D721Med (cell line): ENCODE measurements at places on chromosomes 1 and 21.

DNA sequence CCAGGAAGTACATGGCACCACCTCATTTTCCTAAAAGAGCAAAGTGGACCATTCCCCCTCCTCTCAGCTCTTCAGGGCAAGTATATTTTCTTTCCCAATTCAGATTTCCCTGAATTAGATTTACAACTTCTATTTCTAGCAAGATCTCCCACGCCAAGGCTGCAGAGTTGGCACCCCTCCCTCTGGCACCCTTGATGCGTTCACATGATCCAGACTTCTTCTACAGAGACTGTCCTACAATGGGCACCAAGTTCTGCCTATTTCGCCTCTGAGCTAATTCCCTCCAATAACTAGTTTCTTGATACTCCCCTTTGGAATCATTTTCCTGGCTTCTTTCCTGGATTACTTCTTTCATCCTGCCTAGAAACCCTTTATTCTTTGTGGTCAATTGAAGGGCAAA lies 122.0 kb downstream of the CDC7 start:
- no peak for DNase-seq

GRCh38 chr1:110341146-110341871 lies 2.1 kb downstream of the RBM15 start:
- no peak for DNase-seq

GRCh38 chr21:29555601-29556000 lies 256.9 kb downstream of the BACH1 start:
- no peak for DNase-seq

GRCh38 chr1:152047413-152047729 lies 10.6 kb upstream of the S100A11 start:
- DNase-seq = no peak

GRCh38 chr1:93749894-93750301 lies 68.3 kb upstream of the BCAR3 start:
- no peak for DNase-seq

GRCh38 chr1:40050863-40051262 lies 10.3 kb downstream of the CAP1 start:
- no peak for DNase-seq

DNA sequence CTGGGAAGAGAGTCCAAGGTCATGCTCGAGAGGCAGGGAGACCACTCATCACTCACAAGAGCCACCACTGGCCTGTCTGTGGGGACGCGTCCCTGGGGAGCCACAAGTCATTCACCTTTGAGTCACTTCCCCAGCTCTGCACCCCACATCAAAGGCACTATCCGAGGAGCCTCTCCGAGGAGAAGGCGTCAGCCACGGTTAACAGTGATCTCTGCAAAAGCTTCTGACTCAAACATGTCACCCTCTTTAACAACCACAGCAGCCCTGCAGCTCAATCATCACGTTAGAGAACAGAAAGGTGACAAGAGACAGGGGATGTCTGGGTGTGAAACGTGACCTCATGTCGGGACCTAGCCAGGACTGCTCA lies 9.0 kb downstream of the LRRC47 start:
- DNase-seq = no peak

DNA sequence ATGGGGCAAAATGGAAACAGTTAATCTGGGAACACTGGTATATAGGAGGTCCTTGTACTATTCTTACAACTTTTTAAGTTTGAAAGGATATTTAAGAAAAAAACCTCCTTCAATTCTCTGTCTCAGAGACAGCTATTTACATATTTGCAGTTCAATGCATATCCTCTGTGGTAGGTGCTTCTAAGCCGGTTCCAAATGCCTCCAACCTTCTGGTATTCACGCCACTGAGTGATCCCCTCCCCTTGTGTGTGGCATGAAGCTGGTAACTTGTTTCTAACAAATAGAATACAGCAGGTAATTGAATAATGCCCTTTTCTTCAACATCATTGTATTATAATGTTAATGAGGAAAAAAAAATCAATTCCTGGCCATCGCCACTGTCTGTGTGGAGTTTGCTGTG lies 91.2 kb downstream of the PROX1 start:
- DNase-seq = no peak

- no peak for DNase-seq
Measured at GRCh38 chr1:12772520-12772919, 1.0 kb upstream of the PRAMEF12 start.

DNA sequence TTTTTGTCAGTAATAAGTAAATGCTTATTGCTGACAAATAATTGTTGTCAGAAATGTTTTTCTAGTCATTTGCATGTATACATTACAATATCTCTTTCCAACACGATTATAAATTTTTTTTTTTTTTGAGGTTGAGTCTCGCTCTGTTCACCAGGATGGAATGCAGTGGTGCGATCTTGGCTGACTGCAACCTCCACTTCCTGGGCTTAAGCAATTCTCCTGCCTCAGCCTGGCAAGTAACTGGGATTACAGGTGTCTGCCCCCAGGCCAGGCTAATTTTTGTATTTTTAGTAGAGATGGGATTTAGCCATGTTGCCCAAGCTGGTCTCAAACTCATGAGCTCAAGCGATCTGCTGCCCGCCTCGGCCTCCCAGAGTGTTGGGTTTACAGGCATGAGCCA lies 72.0 kb upstream of the ATF3 start:
- DNase-seq = no peak

- DNase-seq = no peak
Measured at GRCh38 chr1:33092438-33092837, 11.5 kb downstream of the AZIN2 start.

GRCh38 chr1:25987951-25988350 lies 9.9 kb downstream of the PAFAH2 start:
- no peak for DNase-seq

- DNase-seq = no peak
Measured at GRCh38 chr21:41664881-41665765, 101.7 kb downstream of the RIPK4 start.

DNA sequence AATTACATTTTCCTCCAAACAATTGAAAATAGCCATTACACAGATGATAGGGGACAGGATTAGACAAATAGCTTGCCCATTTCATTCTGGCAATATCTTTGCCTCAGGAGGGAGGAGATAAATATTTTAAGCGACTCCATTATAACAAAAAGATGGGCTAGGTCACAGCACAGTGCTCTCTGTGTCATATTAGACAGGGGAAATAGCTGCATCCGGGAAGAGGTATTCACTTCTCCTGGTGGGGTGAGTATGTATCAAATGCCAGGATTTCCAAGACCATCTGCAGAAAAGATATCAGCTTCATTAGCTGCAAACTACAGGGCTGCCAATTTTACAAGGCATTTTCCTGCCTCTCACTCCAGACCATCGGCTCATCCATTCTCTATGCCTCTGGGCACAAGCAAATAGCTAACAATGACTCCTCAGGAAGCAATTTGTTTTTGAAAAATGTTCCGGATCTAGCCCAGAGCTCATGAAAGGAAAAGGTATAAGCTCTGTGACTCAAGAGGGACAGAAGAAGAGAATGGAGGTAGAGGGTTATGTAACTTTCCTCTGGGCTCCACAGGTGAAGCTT lies 41.9 kb upstream of the ANGPTL7 start:
- DNase-seq = no peak

GRCh38 chr1:4227986-4228385 lies 327.9 kb upstream of the C1orf174 start:
- DNase-seq = no peak

DNA sequence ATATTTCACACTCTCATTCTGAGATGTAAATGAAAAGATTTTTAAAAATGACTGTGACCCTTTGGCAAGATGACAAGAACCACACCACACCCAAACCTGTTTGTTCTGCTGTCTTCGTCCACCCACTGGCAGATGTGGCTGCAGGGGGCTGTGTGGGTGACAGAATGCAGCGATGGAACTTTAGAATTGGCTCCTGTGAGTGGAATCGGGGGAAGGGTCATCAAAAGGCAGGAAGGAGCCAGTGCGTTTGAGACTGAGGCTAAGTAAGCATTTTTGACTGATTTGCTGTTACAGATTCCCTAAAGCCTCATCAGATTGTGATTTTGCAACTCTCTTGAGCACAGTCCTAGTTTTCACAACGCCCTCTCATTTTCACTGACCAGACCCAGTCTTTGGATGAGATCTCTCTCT lies 111.2 kb upstream of the ADGRL2 start:
- no peak for DNase-seq

DNA sequence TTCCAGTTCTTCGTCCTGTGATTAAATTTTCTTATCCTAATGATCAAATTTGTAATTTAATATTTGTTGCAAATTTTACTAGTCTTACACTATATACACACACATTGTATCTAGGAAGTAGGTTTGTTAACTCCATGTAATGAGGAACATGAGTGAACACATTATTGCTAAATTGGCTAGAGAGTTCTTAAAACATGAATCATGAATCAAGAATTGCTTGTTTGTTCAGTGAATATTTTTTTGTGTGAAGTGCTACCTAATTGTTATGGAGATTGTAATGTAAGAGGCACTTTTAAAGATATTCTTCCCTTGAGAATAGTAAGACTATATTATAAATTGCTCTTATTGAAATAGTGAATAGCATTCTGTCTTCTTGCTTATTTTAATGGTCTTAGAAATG lies 4.6 kb downstream of the GPSM2 start:
- no peak for DNase-seq

- no peak for DNase-seq
Measured at GRCh38 chr1:83500987-83501591, 497.8 kb downstream of the TTLL7 start.

GRCh38 chr1:1274299-1274930 lies 761 bp upstream of the UBE2J2 start:
- DNase-seq = no peak

DNA sequence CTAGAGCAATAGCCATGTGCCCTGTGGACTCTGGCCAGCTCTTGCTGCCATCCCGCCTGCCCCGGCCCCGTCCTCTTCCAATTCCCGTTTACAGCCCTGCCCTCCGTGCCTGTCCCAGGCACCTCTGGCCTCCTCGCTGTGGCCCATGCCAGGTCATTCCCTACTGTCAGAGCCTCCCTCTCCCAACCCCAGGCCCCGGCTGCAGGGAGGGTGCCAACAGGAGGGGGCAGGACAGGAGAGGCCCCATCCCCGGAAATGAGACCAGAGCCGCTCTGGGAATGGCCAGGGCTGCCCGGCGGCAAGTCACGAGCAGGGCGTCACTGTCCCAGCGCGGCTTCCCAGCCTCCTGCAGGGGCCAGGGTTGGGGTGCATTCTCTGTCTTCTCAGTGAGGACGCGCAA lies 23.5 kb upstream of the TSPEAR start:
- DNase-seq = no peak

- no peak for DNase-seq
Measured at GRCh38 chr1:211198111-211198510, 61.1 kb upstream of the RCOR3 start.

- DNase-seq = no peak
Measured at GRCh38 chr1:34843392-34844251, 15.9 kb downstream of the SMIM12 start.

- DNase-seq = no peak
Measured at GRCh38 chr1:96365076-96365475, 356.5 kb upstream of the PTBP2 start.

GRCh38 chr1:234373959-234374254 lies 651 bp downstream of the COA6 start:
- no peak for DNase-seq

DNA sequence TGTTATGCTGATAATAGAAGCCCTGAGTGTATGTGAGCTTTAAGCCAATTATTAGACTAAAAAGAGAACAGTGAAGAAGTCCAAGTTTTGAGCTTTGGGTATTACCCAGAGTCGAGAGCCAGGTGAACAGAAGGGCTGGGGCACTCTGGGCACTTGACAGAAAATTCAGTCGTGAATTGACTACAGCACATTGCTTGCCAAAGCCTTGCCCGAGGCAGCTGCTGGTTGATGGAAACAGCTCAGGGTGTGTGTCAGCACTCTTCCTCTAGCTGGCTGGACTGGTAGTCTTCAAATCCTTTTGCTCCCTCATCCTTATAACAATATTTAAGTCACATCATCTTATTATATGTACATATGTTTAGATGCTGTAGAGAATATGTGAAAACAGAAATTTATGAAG lies 21.3 kb downstream of the PDE4B start:
- no peak for DNase-seq

DNA sequence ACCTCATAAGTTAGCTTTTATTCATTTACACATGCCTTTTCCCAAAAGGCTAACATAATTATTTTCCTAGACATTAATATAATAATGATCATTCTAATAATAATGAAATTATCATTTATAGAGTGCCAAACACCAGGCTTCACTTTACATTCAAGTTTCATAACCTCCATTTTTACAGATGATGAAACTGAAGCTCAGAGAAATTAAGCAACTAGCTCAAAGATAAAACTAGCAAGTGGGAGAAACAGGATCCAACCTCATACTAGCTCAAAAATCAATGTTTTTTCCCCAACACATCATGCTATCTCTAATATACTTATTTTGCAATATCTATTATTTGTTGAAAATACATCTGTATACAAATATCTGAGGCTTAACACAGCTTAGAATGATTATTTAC lies 14.0 kb downstream of the LPGAT1 start:
- DNase-seq = no peak

DNA sequence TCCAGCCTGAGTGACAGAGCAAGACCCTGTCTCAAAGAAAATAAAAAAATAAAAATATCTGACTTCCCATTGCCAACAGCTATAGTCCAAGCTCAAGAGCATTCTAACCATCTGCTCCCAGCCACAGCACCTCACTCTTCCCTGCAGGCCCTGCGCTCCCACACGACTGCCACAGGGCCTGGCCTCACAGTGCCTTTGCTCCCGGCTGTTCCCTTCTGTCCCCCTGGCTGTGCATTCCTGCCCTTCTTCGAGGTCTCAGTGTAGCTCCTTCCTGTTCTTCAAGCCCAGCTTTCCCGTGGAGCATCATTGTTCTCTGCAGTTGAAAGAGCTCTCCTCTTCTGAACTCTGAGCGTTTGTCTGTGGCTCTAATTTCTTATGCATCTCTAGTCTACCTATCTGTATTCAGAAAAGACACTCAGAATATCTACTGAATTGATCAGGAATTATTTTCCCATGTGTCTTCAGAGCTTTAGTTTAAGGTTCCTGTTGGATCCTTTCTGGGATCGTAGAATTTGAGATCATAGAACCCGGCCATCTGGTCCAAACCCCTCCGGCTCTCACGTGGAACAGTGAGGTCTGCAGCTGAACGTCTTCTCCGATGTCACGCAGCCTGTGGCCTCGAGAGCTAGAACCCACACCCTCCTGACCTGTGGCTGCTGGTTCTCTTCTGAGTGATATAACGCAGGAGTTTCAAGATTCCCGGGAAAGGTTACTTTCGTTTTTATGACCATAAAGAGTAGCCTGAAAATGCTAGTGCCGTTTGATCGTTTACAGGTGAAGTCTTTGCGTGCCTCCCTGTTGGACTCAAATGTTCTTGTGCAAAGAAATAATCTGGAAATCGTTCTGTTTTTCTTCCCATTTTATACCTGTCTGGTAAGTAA lies 54.4 kb downstream of the DOP1B start:
- DNase-seq = no peak
